Caco-2 (cell line): ENCODE measurements at places on chromosomes 3 and 15. TPM values are rescaled to one million over a fixed set of nuclear protein-coding genes. Genes with fewer than 3 reads are reported as not detected.

The SEMA5B gene
- total RNA-seq: 0.84 and 1.0 TPM in 2 replicates

The MORC1 gene
- total RNA-seq: not detected in 2 replicates

The FRMD5 gene
- total RNA-seq: 17.4 and 19.5 TPM in 2 replicates

The CADM2 gene
- total RNA-seq: not detected in 2 replicates

The HYAL1 gene
- total RNA-seq: 2.3 and 2.6 TPM in 2 replicates

DNA sequence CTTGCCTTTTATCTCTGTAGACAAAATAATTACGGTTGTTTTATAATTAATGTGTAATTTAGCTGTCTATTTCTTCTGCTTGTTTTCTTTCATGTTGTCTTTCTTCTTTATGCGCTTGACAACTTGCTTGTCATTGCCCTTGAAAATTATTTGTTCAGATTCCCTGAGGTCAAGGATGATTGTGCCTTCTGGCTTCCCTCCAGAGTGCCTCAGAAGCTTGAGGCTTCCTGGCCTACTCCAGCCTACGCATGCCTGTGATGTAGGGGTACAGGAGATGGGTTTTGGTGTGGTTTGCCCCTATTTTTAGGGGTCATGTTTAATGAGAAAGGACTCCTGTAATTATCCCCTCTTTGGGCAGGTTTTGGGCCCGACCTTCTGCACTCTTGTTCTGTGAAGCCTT, 231.5 kb downstream of the SV2B start:
- H3K4me1 ChIP-seq: no peaks in the 10 kb centered on the region
- H3K36me3 ChIP-seq: no peaks in the 10 kb centered on the region
- no peak overlapping the region for H3K27ac ChIP-seq
- no peak for DNase-seq

- no peaks in the 10 kb centered on the region for H3K27me3 ChIP-seq
- H3K36me3 ChIP-seq: no peaks in the 10 kb centered on the region
- no peak for DNase-seq
- H3K4me1 ChIP-seq: peaks cover 8% of the 10 kb centered on the region; the same call in 1 of the 2 replicates
- no peak overlapping the region for H3K4me3 ChIP-seq
Measured at GRCh38 chr3:186464424-186465093, 79.6 kb downstream of the CRYGS start.

GRCh38 chr3:33318710-33319380, 41.6 kb downstream of the FBXL2 start:
- no peaks in the 10 kb centered on the region; the same call in 1 of the 2 replicates for H3K36me3 ChIP-seq
- peak overlapping the region; percentile 80 for H3K27ac ChIP-seq
- DNase-seq: peak; percentile 51
- peaks cover 34% of the 10 kb centered on the region for H3K4me1 ChIP-seq
- no peaks in the 10 kb centered on the region for H3K27me3 ChIP-seq
- H3K4me3 ChIP-seq: no peak overlapping the region

DNA sequence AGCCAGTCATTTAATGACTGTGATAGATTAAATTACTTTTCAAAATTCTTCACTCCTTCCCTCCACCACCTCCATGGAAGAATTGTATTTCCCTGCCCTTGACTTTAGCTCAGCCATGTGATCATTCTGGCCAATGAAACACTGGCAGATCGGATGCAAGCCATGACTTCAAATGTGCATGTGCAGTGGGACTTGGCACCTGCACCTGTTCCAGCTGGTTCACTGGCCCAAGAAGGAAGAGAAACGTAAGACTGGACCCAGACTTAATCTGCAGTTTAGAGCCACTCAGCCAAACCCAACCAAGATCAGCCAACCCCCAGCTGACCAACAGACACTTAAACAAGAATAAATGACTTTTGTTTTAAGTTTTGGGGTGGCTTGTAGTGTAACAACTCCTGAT, 11.8 kb downstream of the DPH3 start:
- no peak overlapping the region for H3K4me3 ChIP-seq
- H3K27me3 ChIP-seq: no peaks in the 10 kb centered on the region
- H3K4me1 ChIP-seq: peaks cover 15% of the 10 kb centered on the region
- no peak for DNase-seq

GRCh38 chr3:123724306-123724705, 139.5 kb upstream of the HACD2 start:
- no peaks in the 10 kb centered on the region for H3K27me3 ChIP-seq
- no peak overlapping the region for H3K4me3 ChIP-seq
- H3K27ac ChIP-seq: no peak overlapping the region

- no peaks in the 10 kb centered on the region for H3K36me3 ChIP-seq
- DNase-seq: no peak
- no peak overlapping the region for H3K27ac ChIP-seq
- H3K4me3 ChIP-seq: no peak overlapping the region
- H3K4me1 ChIP-seq: no peaks in the 10 kb centered on the region
Measured at GRCh38 chr3:61824553-61825135, 263.3 kb downstream of the PTPRG start.

DNA sequence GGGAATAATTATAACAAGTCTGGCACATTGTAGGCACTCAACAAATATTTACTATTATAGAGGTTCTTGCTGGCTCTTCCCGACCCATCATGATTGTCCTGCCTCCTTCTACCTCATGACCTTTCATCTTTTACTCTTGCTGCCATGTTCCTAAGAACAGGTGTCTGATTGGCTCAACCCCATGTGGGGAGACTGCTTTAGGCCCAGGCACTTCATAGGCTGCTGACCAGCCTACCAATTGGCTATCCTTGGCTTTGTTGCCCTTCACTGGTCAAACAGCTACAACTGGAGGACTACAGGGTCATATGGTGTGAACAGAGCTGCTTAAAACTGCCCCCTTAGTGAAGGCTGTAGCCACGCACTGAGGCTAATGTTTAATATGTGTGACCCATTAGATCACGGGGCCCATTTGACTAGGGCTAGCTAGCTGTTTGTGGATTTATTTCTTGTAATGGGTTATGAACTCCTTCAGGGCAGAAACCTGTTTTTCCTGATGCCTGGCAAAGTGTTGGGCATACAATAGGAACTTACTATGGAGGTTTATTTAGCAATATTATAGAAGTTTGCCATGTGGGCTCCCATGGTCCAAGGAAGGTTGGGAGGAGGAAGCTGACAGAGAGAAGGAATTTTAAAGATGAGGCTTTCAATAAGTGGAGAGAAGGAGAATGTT, 239.9 kb upstream of the TBC1D5 start:
- H3K27ac ChIP-seq: no peak overlapping the region
- H3K4me1 ChIP-seq: 0 out of 2 replicates have a peak, but pooled peaks cover 5% of the 10 kb centered on the region
- no peaks in the 10 kb centered on the region; the same call in 1 of the 2 replicates for H3K27me3 ChIP-seq

DNA sequence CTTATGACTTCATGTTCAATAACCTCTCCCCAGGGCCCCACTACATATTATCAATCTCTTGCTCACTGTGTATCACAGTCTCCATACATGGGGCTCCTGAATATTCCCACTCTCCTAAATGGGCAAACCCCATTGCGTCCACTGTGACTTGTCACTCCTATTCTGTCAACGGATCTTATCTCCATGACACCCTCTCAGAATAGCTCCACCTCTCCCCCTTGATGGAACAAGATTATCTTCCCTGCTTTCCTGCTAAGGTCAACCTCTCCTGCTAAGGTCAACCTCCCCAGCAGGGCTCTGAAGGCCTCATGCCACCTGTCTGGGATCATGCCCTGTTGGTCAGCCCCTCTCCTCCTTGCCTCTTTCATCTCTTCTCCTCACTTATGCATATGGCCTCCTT, 1.8 kb downstream of the CLDN18 start:
- no peaks in the 10 kb centered on the region for H3K27me3 ChIP-seq
- no peak for DNase-seq
- no peak overlapping the region for H3K4me3 ChIP-seq
- H3K27ac ChIP-seq: no peak overlapping the region

DNA sequence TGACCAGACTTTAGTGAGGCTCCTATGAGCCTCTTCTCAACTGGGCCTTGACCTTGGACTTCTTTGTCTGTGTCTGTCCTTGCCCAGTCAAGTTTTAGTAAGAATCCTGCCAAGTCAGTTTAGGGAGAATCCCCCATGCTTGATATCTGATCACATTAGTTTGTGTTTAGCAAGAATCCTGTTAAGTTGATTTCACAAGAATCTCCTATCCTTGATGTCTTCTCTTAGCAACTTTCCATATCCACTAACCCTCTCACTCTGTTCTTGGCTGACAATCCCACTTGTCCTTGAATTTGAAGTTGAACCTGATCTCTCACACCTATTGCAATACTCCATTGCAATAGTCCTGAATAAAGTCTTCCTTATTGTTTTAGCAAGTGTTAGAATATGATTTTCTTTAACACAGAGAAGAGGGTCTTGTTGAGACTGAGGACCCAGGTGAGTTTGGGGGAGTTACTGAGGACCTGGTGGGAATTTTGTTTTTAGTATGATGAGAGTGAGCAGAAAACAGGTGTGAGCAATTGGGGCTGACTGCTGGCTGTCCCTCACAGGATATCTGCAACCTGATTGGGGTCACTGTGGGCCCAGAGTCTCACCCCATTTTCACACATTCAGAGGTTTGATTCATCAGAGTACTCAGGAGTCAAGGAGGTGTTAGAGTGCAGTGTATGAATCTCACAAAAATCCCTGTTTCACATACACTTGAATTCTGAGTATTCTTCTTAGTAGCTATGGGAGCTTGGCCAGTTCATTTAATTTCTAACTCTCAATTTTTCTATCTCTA, 39.9 kb upstream of the TNFAIP8L3 start:
- H3K36me3 ChIP-seq: no peaks in the 10 kb centered on the region
- no peaks in the 10 kb centered on the region for H3K4me1 ChIP-seq
- DNase-seq: no peak
- H3K27ac ChIP-seq: no peak overlapping the region
